ENCODE measurements at places on chromosomes 5 and 9.

- DNase-seq: peak; percentile 3
These were observed 41.1 kb downstream of the ZNF883 start for GRCh38 chr9:112970939-112971338.

- no peak for DNase-seq
These were observed 181.0 kb downstream of the BNC2 start for GRCh38 chr9:16689351-16689938.

DNA sequence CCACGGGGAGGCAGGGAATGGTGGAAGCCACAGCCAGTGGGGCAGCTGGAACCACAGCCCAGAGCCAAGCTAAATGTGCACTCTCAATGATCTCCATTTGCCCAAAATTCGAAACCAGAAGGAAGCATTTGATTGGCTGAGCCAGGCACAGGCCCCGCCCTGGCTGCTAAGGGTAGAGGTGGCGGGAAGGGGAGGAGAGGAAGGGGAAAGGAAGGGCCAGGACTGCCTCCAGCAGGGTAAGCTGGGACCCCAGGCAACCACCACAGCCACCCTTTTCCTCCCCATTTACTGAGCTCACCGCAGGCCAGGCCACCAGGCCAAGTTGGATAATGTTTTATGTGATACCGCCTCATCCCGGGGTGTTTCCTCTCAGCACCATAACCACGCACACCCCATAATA lies 100.3 kb upstream of the RAPGEF1 start:
- no peak for DNase-seq

DNA sequence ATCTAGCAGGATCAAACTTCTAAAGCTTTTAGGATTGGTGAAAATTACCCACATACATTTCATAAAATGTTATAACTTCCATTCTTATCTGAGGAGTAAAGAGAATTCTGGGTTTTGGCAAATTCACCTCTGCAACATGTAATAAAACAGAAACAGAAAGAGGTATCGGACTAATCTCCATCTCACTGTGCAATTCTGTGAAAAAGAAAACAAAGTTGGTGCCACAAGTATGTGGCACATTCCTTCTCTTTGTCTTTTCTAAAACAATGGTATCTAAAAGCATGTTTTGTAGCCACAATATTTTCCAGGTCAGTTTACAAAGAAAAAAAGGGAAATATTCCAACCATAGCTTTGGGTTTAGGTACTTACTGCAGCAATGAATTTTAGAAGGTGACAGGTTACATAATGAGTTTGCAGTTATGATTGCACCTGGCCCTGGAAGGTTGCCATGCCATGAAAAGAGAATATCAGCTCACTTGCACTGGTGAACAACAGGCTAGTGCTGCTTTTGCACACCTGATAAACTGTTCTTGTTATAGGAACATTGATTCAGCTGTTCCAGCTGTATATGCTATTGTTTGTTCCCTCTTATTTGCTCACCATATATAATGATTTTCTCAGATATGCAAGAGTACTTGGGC lies 491.3 kb upstream of the MEF2C start:
- no peak for DNase-seq

- no peak for DNase-seq
These were observed 22.4 kb downstream of the DENND4C start for GRCh38 chr9:19252885-19253219.

- DNase-seq: peak; percentile 73
These were observed 52.9 kb downstream of the COMMD10 start for GRCh38 chr5:116137544-116138378.

DNA sequence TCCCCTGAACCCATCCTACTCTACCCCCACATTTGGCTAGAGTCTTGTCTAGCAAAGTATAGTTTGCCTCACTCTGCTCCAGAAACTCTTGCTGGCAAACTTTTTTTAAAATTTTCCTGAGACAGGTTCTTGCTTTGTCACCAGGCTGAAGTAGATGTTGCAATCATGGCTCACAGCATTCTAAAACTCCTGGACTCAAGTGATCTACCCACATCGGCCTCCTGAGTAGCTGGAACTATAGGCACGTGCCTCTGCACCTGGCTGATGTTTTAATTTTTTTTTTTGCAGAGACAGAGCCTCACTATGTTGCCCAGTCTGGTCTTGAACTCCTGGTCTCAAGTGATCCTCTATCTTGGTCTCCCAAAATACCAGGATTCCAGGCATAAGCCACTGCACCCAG lies 175.8 kb upstream of the FBXL17 start:
- DNase-seq: no peak

DNA sequence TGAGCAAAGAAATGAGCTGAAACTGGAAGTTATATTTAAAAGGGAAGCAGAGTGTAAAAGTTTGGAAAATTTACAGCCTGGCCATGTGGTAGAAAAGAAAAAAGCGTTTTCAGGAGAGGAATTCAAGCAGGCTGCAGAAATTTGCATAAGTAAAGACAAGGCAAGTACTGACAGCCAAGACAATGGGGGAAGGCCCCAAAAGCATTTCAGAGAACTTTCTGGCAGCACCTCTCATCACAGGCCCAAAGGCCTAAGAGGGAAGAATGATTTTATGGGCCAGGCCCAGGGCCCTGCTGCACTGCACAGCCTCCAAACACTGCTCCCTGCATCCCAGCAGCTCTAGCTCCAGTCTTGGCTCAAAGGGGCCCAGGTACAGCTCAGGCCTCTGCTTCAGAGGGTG lies 169.7 kb downstream of the GLIS3 start:
- DNase-seq: no peak

- no peak for DNase-seq
These were observed 14.7 kb downstream of the LRRC70 start for GRCh38 chr5:62593331-62593730.

GRCh38 chr5:95630394-95630917 lies 10.6 kb downstream of the GPR150 start:
- DNase-seq: no peak

Data from left renal cortex interstitium (tissue), 4 donors.